ENCODE measurements at places on chromosomes 11 and 22.

- DNase-seq = no peak
Measured at GRCh38 chr22:47282366-47282765, 519.9 kb downstream of the TBC1D22A start.

GRCh38 chr22:23670378-23671295 is 20.2 kb upstream of the RGL4 start:
- DNase-seq = no peak

DNA sequence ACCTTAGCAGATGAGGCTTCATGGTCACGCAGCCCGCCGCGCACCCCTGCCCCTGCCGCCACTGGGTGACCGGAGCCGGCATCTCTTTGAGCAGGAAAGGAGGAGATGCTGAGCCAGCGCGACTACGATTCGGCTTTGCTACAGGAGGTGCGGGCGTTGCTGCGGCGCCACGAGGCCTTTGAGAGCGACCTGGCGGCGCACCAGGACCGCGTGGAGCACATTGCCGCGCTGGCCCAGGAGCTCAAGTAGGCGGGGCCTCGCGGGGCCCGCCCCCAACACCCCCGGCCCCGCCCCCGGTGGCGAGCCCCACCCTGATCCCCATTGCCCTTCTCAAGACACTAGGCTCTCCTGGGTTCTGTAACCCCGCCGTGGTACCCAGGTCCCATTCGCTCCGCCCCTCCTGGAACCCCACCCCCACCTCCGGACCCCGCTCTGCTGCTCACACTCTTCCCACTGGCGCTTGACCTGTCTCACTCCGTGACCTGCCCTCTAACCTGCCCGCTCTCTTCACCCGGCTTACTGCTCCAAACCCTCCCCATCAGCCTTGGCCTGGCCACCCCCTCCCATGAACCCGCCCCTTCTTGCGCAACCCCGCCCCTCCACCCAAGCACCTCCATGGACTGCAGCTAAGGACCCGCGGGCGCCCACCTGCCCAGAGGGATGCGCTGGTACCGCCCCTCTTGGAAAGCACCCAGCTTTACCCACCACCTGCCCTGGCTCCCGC is 9.1 kb downstream of the CTSF start:
- no peak for DNase-seq

GRCh38 chr11:91209306-91209705 is 986.5 kb upstream of the CHORDC1 start:
- no peak for DNase-seq

DNA sequence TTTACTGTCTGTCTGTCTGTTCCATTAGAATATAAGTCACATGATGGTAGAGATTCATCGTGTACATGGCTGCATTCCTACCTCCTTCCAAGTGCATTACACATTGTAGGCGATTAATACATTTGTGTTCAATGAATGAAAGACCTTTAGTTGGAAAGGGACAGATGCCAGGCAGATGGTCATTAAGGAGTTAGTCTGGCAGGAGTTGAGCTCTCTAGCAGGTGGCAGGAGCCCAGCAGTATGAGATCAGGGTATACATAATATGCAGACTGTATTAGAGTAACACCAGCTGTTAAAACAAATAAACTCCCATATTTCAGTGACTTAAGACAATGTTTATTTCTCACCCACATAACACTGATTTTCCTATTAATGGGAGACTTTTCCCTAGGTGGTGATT is 147.7 kb upstream of the LARGE1 start:
- no peak for DNase-seq

DNA sequence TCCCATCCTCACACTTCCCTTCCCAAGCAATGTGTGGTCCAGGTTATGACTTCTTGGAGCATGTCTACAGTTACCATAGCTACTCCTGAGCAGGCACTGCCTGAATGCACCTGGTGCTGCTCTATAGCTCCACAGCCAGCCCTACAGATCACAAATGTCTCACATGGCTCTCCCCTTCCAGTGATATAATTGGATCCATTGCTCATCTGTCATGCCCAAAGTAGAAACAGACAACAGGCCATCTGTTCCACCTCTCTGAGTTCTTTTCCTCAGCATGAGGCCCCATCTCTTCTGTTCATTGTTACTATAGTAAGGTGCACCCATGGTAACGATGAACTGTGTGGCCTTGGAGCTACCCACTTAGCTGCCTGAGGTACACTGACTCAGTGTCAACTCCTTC is 320.3 kb upstream of the ZC3H12C start:
- DNase-seq = no peak

- DNase-seq = no peak
Measured at GRCh38 chr11:2409126-2409525, 8.6 kb downstream of the TSSC4 start.

DNA sequence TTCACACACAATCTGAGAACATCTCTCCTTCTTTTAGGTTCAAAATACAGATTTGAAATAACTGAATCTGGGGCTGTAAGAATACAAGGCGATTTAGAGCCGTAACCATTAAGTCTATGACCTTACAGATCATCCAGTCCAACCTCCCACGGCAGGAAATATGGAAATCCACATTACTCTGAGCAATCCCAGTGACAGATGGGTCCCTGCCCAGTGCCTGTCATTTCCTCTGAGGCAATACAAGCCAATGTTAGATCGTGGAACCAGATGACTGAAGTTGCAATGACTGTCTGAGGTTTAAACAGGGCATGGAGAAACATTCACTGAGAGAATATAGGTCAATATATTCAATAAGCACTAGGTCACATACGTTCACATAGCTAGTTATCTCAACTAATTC is 77.4 kb upstream of the OR5AK2 start:
- DNase-seq = no peak

- DNase-seq = no peak
Measured at GRCh38 chr11:106238704-106239360, 161.4 kb downstream of the AASDHPPT start.

DNA sequence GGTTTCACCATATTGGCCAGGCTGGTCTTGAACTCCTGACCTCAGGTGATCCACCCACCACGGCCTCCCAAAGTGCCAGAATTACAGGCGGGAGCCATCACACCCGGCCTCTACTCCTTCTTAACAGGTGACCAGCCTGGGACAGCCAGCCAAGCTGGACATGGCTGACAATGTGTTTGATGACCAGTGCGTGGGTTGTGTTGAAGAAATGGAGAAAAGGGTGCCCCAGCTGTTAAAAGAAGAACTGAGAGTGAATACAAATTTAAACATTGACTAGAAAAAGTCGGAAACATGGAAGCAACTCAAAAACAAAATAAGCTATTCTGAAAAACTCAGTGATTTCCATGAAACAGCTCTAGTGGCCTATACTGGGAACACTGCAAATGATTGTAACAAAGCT is 86.5 kb upstream of the CLPB start:
- no peak for DNase-seq

GRCh38 chr11:128532016-128532571 is 55.3 kb downstream of the ETS1 start:
- no peak for DNase-seq
